Astrocyte (in vitro differentiated cells and primary cell): ENCODE measurements at places on chromosomes 4 and X. TPM values are rescaled to one million over a fixed set of nuclear protein-coding genes. Genes with fewer than 3 reads are reported as not detected.

Gene PAGE5
- total RNA-seq: not detected in 2 replicates

Gene SOWAHB
- total RNA-seq: 6.2 and 6.8 TPM in 2 replicates

Gene EDA
- total RNA-seq: 1.2 and 1.8 TPM in 2 replicates

Gene FRG2
- not detected in 2 replicates for total RNA-seq

Gene ADAMTS3
- 4.2 TPM in 2 replicates for total RNA-seq

Gene HMGN5
- 3.9 and 5.0 TPM in 2 replicates for total RNA-seq

Gene POU4F2
- total RNA-seq: not detected in 2 replicates

Gene GCNA
- total RNA-seq: 2.2 and 2.4 TPM in 2 replicates

Gene ADGRG2
- total RNA-seq: 0.09 TPM in 1 of 2 replicates, not detected in the other

Gene SCML1
- 4.2 and 5.1 TPM in 2 replicates for total RNA-seq

Gene CENPI
- 3.1 and 5.0 TPM in 2 replicates for total RNA-seq

Gene ADAM29
- not detected in 2 replicates for total RNA-seq

Gene GDI1
- total RNA-seq: 137 and 143 TPM in 2 replicates

Gene RADX
- total RNA-seq: 3.0 and 3.9 TPM in 2 replicates

Gene ADH7
- not detected in 2 replicates for total RNA-seq

Gene SYTL4
- 3.3 and 4.1 TPM in 2 replicates for total RNA-seq

Gene BTC
- 0.20 and 0.26 TPM in 2 replicates for total RNA-seq

Gene TBC1D25
- total RNA-seq: 13.1 and 13.6 TPM in 2 replicates

Gene PRSS48
- total RNA-seq: not detected in 2 replicates

Gene TAB3
- total RNA-seq: 17.7 and 19.3 TPM in 2 replicates

Gene CABS1
- not detected in 2 replicates for total RNA-seq

Gene CCDC158
- total RNA-seq: not detected in 2 replicates

Gene SPANXD
- total RNA-seq: not detected in 2 replicates
